ELR (cell line): ENCODE measurements at places on chromosomes 5 and 9.

GRCh38 chr5:50744776-50745175, 78.3 kb downstream of the PARP8 start:
- peak; percentile 53 for DNase-seq

DNA sequence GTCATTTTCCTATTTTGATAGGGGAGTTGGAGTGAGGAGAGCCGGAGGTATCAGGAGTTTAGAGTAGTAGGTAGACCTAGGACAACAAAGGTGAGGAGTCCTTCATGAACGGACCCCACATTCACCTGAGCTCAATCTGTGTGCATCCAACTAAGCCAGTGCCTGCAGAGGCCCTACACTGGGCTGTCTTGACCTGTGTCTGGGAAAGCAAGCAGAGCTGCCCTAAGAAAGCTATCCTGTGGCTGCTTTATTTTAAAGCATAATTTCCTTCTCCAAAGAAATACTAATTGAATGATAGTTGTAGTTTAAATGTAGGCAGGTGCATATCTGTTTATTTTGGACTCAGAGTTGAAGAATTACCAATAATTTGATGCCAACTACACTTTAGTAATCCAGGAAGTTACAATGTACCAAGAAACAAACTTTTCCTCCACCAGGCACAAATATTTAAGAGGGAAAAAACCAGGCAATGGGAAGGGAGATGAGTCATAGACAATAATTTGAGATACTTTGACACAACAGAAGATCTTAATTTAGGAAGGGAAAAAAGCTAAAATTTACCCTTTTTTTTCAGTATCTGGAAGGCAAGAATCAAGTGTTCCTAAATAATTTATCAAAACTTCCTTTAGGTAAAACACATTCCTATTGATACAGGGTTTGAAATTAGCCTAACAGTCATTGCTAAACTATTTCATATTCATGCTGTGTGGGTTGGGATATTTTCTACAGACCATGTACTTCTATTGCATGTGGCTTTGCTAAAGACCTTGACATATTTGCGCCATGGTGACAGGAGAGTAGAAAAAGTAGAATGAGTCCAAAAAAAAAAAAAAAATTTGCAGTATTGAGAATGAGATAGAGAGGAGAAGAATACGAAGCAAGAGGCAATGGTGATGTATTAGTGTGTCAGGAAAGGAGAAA, 376.6 kb upstream of the TUSC1 start:
- DNase-seq = peak; percentile 14

GRCh38 chr9:111920531-111920930, 23.9 kb downstream of the UGCG start:
- DNase-seq = no peak

DNA sequence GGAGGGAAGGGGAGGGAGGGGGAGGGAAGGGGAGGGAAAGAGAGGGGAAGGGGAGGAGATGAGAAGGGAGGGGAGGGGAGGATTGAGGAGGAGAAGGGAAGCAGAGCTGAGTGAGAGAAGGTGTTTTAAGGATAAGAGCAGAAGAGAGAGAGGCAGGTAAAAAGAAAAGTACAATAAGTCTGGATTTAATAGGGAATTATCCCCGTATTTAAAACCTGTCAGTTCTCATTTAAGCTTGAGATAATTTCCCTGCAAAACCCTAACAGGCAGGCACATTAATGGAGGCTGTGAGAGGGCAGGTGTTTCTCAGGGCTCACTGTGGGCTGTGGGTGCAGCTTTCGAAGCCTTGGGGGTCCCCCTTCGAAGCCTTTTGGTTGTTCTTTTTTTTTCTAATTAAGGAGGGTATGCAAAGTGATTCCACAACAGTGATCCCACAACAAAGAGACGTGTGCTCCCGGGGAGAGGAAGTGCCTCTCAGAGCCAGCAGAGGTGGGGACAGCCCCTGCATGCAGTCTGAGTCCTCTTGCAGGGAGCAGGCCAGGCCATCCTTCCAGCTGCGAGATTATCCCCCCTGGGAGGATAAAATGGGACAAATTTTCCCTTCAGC, 317.9 kb upstream of the IRX1 start:
- no peak for DNase-seq

GRCh38 chr9:134212809-134213507, 48.6 kb upstream of the RNU6ATAC start:
- DNase-seq = no peak

DNA sequence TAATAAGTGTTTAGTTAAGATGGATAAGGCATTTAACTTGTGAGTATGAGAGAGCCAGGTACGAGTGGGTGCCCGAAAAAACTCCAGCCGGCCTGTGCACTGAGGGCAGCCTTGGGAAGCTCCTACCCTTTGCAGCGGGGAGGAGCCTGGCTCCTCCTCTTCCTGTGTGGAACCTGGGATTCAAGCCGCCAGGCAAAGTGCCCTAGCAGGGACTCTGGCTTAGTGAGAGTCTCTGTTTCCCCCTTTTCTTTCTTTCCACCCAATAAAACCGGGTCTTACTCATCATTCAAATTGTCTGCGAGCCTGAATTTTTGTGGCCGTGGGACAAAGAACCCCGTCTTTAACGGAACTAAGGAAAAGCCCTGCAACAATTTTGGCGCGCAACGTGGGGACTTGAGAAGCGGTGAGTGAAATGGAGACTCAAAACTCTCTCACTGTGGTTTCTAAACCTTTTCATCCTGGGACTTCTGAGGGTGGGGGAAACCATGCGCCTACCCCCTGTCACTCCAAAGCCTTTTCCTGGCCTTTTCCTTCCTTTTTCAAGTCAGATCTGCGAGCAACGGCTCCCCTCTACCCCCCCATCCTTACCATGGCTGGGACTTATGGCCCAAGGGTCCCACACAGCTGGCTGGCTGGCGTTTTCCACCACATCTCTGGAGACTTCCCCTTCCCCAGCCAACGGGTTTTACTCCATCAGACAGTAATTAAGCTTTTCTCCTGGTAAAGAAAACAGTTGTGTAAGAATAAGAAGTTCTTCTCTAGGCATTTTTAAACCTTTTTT, 535.7 kb upstream of the ACO1 start:
- DNase-seq = no peak

GRCh38 chr9:116695438-116695837, 8.3 kb downstream of the TRIM32 start:
- DNase-seq = no peak

- DNase-seq = no peak
Measured at GRCh38 chr5:135210286-135211055, 176.4 kb upstream of the PITX1 start.

DNA sequence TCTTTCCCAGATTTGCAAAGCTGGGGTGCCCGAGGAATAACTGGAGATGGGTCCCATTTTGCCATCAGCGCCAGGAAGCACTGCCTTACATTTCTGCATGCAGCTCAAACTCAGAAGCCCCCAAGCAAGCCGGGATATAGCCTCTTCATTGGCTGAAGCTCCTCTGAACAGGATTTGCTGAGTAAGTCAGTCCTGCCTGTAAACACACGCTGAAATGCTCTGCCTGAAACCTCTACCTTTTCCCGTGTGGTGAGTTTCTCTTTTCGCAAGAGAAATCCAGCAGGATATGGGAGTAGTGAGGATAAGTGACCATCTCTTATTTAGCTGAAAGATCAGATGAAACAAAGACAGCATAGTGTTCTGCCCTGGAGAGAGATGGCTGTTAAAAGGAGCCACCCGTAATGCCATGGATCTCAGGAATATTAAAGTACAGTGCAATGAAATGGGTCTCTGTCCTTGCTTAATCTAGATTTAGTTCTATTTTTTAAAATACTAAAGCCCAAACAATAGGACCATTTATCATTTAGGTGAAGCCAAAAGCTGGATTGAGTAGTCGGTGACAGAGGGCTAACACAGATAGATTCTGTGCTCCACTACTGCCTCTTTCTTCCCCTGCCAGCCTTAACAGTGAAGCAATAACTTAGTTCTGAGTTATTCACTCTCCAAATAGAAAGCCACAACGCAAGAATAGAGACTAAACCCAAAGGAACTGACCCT, 177.5 kb upstream of the PPP2R2B start:
- no peak for DNase-seq

DNA sequence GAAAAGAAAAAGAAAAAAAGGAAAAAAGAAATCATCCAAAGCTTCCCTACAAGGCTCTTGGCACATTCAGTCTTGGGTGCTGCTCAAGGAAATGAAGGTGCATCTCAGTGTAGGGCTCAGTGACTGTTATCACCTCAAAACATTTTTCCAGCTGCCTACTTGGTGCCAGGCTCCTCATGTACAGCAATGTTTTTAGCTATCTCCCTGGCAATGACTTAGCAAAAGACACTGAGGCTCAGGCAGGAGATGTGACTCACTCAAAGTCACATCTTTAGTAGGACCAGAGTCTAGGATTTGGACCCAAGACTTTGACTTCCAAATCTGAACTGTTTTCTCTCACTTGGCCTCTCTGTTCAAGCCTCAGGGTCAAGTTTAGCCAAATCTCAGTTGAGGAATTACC, 264.2 kb downstream of the CRB2 start:
- peak; percentile 14 for DNase-seq

DNA sequence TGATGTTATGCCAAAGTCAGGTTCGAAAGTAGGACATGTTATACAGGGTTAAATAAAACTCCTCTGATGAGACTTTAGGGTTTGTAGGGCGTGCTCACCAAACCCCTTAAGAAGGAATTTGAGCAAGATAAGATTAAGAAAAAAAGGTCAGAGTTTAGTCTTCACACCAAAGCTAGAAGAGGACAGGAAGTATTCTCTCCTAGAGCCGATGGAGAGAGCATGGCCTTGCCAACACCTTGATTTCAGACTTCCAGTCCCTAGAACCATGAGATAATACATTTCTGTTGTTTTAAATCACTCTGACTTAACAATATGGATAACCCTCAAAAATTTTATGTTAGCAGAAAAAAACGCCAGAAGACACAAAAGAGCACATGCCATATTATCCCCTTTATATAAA, 16.3 kb upstream of the PLCXD3 start:
- DNase-seq = no peak

DNA sequence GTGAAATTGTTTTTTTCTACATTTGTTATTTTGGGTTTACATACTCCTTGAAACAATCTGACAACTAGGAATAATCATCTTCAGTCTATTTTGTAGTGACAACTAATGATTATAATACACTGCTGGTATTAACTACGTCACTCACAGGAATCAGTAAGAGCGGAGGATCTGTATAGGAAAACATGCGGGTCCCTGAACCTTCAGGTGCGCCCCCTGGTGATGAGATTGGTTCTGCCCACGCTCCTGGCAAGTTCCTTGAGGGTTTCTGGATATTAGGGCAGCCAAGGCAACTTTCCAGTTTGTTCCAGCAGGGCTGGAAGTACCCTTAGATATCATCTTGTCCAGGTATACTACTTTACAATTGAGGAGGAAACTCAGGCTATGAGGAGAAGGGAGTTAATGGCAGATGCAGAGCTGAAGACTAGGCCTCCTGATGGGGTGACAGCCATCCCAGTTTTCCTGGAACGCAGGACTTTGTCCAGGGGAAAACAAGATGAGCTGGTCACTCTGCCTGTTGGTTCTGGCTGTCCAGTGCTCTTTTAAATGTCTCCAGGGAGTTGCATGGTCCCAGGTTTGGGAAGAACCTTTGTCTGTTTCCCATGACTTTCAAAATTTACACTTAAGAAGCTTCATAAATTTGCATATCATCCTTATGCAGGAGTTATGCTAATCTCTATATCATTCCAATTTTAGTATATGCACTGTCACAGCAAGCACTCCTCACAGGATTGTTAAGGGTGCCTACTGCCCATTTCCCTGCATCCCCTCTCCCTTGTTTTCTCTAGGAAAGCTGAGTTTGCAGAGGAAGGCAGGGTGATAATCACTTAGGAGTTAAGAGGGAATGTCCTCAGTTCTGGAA, 14.9 kb upstream of the WNT8A start:
- DNase-seq = peak; percentile 85

- peak; percentile 27 for DNase-seq
Measured at GRCh38 chr5:91283326-91283725, 99.8 kb downstream of the ARRDC3 start.

DNA sequence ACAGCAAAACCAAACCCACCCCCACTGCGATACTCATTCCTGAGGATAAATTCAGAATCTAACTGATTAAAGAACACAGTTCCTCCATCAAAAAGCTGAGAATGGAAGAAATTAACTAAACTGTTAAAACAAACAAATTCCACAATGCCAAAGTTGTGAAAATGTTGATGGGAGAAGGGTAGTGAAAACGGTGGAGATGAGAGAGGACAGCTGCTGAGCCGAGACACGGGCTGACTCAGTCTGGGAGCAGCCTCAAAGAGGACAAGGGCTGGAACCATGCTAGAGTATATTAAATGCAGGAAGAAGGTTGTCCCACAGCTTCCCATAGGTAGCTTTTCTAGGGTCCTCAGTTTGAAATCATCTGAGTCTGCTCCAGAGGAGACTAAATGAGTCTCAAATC, 14.3 kb downstream of the ADAMTS12 start:
- DNase-seq = no peak

DNA sequence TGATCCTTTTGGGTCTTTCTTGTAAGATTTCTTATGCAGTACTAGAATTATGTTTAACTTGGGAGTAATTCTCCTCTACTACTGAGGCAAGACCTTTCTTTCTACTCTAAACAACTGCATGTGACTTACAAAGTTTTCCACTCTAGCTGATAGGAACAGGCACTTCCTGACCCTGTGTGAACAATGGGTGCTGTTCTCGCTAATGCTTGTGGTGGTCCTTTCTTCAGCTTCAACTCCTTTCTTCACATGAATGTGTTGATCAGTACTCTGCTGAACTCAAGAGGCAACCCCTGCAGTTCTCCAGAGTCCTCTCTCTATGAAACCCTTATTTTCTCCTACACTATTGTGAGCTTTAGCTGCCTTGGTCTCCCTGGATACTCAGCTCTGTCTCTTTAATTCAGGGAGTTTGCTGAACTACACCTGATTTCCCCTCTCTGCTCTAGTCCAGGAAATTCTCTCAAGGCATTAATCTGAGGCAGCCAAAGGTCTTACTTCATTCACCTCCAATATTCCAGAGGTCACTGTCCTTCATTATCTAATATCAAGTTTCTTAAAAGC, 484.6 kb upstream of the PIK3R1 start:
- no peak for DNase-seq

DNA sequence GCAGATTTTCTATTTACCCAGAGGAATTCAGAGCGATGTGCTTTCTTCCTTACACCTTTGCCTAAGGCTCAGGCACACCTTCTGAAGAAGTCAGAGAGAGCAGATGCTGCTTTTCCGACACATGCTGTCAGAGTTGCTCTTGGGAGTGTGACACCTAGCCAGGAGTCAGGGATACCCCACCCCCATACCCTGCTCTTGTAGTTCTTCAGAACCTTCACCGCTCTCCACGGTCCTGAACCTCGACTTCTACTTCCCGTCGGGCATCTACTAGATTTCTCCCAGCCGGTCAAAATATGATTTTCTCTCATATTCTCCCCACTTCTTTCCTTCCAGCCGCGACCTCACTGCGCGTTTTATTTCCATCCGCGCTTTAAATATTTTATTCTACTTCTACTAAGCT, 1.7 kb downstream of the GRIN3A start:
- peak; percentile 22 for DNase-seq

GRCh38 chr5:27928060-27928459, 889.7 kb upstream of the CDH9 start:
- DNase-seq = no peak

GRCh38 chr9:36993933-36994764, 39.9 kb downstream of the PAX5 start:
- no peak for DNase-seq
